ENCODE measurements at places on chromosomes 11 and 22.

DNA sequence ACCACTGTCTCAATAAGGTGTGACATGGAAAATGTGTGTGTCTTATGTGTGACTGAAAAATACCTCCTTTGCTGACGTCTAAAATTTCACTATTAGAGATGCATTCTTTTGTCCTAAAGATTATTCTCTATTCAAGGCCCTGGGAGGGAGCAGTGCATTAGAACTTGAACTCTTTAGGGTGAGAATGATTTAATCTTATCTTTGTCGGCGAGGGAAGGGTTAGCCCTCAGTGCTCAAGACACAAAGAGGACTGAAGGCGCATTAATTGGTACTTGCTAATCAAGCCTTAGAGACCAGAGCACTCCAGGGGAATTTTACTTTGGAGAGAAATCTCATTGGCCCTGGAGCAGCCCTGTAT lies 29.8 kb upstream of the PLET1 start:
- DNase-seq: no peak

DNA sequence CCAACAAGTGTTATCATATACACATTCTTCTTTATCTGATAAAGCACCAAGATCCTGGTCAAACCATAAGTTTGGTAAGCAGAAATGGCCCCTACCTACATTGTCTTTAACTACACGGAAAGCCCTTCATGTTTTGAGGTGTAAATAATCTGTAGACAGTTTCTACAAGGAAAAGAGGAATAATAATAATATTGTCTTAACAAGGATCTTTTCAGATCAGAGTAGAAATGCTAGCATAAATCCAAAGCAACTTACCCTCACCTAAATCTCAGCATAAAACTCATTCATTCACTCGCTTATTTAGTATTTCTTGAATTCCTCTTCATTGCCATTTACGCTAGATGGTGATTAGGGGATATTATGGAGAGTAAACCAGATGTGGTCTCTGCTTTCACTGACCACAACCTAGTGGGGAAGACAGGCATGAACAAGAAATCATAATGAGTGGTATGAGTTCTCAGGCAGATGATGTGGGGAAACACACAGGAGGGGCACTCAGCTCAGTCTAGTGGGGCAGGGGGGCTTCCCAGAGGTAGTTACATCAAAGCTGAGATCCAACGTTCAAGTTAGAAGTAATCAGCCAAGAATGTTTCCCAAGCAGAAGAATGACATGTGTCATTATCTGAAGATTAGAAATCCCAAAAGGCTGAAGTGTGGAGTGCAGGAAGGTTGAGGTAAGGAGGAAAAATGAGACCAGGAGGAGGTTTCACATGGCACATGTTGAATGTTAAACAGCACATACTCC lies 65.4 kb upstream of the ZC3H12C start:
- DNase-seq: no peak

GRCh38 chr11:20275987-20276965 lies 87.2 kb upstream of the HTATIP2 start:
- no peak for DNase-seq

DNA sequence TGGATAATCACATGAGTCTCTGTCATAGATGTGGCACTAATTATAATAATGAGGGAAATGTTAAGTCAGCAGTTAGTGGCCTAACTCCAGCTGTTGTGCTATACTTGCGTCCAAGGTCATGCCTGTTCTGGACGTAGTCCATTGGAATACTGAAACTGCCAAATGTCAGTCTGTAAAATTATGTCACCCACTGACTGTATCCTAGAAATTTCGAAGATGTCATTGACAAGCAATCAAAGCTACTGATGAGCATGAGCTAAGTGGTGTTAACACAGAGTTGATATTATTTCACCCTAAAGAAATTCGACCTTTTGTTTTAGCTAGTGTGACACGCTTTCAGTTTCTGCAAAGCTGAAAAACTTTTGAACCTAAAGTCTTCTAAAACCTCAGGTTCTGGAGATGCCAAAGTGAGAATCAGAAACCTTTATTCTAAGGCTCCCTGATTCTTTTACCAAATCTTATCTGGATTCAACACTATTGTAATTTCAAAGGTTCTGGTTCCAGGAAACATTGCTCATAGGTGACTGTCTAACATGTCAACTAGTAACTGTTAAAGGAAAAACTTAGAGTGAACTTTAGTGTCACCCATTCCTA lies 14.9 kb upstream of the ME3 start:
- DNase-seq: no peak

- no peak for DNase-seq
Measured at GRCh38 chr22:49083607-49084006, 744.1 kb downstream of the BRD1 start.

DNA sequence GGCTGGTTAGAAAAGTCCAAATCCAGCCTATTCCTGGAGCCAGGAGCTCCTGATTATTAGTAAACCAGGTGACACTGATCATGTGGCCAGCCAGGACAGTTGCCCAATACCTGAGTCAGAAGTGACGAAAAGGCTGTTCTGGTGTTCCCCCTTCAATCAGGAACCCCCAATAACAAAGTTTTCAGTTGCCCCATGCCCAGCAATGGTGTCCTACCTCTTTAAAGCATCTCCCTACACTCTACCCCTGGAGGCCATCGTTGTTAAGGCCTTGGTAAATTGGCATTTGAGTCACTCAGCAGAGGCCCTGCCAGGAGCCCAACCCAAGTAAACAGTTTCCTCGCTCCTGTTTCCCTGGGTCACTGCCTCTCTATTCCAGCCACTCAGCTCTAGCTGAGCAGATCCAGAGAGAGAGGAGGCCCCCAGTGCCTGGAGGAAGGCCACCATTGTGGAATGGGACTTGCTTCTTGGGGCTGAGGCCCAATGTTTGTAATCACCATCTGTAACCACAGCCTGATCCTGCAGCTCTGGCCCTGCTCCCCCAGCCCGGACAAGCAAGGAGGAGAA lies 25.0 kb downstream of the ARHGAP1 start:
- DNase-seq: no peak

- no peak for DNase-seq
Measured at GRCh38 chr11:14860511-14860910, 31.5 kb downstream of the CYP2R1 start.

DNA sequence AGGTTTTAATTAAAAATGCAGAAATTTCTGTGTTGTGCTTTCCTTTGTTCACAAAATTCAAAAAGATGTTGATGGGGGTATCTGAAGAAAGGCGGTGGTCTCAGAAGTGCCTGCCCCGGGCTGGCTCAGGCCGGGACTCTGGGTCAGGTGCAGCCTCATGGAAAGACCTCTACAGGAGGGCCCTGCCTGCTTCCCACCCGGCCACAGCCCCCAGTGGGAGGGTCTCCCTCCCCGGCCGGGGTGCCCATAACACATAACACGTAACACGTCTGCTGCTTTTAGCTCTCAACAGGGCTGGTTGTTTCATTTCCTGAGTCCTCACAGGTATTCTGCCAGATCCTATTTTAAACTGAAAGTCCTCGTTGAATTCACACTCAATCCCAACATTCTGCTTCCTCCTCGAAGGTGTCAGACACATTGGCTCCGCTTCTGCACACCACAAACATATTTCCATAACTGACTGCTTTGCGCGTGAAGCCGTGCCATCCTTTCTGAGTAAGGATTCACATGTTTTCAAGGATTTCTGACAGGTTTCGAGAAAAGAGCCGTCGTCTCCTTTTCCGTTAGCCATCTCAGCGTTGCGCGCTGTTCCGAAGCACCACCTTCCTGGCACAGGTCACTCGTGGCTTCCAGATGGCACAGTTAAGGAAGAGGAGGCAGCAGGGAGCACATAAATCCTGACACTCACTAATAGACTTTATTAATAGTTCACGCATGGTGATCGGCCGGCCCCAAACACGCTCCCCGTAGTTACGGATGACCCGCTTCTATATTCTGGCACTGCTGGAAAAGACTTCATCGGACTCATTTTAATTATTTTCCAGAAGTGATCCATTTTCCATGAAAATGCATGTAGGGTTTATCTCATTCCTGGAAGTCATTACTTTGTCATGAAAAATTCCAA lies 569.3 kb downstream of the BRD1 start:
- no peak for DNase-seq

GRCh38 chr11:122337241-122337640 lies 221.2 kb upstream of the BLID start:
- DNase-seq: peak; percentile 64

- DNase-seq: no peak
Measured at GRCh38 chr11:36868380-36868779, 270.3 kb upstream of the RAG2 start.

DNA sequence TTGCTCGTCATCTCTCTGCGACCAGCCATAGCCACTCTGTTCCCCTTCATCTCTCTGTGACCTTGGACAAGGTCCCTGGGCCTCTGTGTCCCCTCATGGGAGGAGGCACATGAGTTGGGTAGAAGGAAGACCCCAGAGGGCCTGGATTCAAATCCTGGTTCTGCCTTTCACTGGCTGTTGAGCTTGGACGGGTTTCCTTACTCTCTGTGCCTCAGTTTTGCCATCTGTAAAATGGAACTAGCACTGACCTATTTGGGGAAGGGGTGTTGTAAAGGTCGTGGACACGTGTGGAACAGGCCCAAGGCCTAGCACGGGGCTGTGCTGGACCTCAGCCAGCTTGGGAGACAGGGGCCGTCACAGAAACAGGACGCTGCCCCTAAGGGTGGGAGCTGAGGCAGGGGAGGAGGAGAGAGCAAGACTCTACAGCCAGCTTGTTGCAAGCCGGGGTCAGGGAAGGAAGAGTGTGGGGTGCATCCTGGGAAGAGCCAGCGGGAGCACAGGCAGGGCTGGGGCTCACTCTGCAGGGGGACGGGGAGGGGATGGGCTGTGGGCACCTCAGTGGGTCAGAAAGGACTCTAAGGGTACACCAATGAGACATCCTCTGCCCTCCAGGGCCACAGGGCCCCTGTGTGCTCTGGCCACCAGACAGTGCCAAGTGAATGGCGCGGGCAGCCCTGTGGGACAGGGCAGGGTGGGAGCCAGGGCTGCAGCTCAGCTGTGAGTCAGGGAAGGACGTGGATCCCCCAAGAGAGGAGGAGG lies 59.1 kb downstream of the WNT7B start:
- DNase-seq: no peak

- DNase-seq: no peak
Measured at GRCh38 chr11:17852246-17852645, 117.7 kb downstream of the KCNC1 start.

All from NB4 (cell line).